ENCODE measurements at places on chromosomes 7 and 10.

- DNase-seq = no peak
Measured at GRCh38 chr10:1462032-1462431, 275.3 kb downstream of the ADARB2 start.

DNA sequence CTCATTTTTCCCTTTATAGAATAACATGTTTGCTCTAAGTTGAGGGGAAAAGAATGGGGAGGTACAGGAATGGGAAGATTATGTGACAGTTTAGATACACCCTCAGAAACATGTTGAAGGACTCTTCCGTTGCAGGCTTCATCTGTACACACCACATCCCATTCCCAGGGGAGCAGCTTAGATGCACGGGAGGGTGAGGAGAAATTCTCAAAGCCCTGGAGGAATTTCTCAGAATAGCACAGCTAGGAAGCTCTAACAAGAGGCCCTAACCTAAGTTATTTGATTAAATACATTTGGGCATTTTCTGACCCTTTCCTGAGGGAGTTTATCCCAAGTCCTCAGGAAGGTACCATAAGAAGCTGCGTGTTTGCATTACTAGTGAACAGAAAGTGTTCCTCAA lies 660.2 kb upstream of the IGFBP3 start:
- DNase-seq = no peak

DNA sequence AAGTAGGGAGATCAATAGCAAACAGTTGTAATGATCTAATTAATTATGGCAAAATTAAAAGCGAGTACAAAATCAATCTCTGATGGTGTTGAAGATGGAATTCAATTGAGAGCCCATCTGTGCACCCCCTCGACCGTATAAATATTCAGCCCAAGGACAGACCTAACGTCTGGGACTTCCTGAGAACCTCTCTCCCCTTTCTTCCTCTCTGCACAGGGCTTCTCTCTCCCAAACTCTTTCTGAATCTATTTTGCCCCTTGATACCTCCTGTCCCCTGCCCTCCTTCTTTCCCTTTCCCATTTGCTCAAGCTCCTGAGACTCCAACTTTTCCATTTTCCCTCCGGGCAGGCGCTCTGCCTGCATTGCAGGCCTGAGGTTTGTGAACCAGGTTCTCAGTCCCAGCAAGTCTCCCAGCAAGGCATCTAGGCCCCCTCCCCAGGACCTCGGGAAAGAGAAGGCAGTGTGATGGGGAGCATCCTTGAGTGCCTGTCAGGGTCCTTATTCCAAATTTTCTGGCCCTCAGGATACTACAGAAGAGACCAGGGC lies 8.5 kb upstream of the PAX2 start:
- DNase-seq = no peak

DNA sequence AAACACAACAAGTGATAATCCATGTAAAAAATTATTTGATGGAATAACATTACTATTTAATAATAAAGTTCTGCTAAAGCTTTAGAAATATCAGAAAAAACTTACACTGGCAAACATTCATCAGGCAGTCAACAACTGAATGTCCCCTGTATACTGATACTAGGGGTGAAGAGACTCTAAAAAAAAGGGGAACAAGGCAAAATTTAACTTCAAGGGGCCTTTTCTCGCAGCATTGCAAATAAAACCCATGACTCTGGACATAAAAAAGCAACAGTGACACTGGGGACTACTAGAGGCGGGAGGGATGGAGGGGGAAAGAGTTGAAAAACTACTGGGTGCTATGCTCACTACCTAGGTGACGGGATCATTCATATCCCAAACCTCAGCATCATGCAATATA lies 5.8 kb upstream of the IFRD1 start:
- DNase-seq = no peak

GRCh38 chr7:129557686-129558481 lies 53.6 kb upstream of the NRF1 start:
- DNase-seq = no peak

DNA sequence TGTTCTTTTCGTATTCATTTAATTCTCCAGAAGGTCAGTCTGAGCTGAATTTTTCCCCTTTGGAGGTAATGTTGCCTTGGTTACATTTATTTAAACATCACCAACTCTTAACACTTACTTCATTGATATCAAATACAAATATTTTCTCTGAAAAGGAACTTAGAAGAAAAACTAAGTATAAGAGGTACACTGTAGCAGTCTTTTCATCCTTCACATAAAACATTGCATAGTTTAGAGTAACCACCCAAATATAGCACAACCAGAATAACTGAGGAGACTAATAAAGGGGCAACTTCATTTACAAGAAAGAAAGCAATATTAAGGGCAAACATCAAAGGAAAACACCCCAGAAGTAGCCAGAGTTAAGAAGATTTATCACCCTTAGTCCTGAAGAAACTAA lies 1115.0 kb upstream of the POT1 start:
- DNase-seq = no peak

DNA sequence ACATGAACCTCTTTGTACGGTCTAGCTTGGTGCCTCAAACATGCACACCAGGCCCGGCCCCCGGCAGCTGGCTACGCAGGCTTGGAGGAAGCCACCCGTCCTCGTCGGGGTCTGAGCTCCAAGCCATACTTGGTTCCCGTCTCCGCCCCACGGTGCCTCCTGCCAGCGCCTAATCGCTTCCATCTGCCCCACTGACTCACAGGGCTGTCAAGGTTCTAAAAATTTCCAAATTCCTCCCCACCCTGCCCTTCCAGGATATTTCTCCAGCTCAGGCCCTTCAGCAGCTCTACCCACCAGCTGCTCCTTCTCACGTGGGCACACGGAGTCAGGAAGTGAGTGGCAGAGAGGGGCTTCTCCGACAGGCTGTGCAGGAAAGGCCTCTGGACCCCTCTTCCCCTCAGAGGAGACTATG lies 38.8 kb downstream of the TMEM270 start:
- peak; percentile 93 for DNase-seq

GRCh38 chr7:11505471-11505985 lies 326.5 kb downstream of the THSD7A start:
- DNase-seq = no peak

GRCh38 chr7:80827239-80827633 lies 91.6 kb downstream of the SEMA3C start:
- no peak for DNase-seq

- DNase-seq = no peak
Measured at GRCh38 chr7:138223402-138223879, 147.2 kb downstream of the AKR1D1 start.

GRCh38 chr7:120743128-120743527 lies 114.8 kb downstream of the TSPAN12 start:
- DNase-seq = no peak

GRCh38 chr10:125061557-125062226 lies 98.7 kb downstream of the CTBP2 start:
- DNase-seq = no peak

- no peak for DNase-seq
Measured at GRCh38 chr10:46304062-46304461, 17.3 kb downstream of the ANTXRL start.

GRCh38 chr7:134587750-134588149 lies 38.8 kb downstream of the AKR1B15 start:
- no peak for DNase-seq
